ENCODE measurements at places on chromosomes 5 and 9. TPM values are rescaled to one million over a fixed set of nuclear protein-coding genes. Genes with fewer than 3 reads are reported as not detected.

DNA sequence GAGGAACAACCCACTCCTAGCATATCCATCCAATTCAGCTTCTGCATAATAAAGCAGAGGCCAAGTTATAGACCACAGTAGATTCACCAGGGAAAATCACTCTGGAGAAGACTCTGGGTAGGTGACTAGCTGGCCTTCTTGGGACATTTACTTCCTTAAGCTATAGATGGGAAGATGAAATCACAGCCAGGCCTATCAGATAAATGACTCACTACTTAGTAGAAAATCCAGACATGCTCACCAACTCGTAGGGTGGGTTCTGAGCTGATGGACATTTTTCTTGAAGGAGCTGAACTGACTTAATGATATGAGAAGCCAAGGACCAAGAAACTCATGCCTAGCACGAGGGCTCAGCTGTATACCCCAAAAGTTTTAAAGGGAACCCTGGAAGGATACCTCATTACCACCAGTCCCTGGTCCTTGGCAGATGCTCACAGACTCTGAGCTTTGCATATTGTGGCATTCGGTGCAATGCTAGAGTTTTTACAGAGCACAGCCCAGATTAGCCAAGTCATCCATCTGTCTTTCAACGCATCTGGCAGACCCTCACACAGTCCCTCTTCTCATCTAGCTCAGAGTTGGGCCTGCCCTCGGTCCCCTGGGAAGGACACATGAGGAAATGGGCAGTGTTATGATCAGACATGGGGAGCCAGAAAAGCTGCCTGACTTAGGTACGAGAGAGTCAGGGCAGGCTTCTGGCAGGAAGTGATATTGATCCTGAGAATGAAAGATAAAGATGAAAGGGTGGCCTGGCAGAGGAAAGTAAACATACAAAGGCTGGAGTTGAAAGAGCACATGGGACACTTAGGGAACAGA, 15.0 kb downstream of the ACSL6 start:
- no peak overlapping the region for H3K4me3 ChIP-seq
- H3K27me3 ChIP-seq, result no peaks in the 10 kb centered on the region
- DNase-seq, result no peak
- no peaks in the 10 kb centered on the region for H3K36me3 ChIP-seq
- no peak overlapping the region for H3K27ac ChIP-seq
- no peaks in the 10 kb centered on the region for H3K4me1 ChIP-seq

DNA sequence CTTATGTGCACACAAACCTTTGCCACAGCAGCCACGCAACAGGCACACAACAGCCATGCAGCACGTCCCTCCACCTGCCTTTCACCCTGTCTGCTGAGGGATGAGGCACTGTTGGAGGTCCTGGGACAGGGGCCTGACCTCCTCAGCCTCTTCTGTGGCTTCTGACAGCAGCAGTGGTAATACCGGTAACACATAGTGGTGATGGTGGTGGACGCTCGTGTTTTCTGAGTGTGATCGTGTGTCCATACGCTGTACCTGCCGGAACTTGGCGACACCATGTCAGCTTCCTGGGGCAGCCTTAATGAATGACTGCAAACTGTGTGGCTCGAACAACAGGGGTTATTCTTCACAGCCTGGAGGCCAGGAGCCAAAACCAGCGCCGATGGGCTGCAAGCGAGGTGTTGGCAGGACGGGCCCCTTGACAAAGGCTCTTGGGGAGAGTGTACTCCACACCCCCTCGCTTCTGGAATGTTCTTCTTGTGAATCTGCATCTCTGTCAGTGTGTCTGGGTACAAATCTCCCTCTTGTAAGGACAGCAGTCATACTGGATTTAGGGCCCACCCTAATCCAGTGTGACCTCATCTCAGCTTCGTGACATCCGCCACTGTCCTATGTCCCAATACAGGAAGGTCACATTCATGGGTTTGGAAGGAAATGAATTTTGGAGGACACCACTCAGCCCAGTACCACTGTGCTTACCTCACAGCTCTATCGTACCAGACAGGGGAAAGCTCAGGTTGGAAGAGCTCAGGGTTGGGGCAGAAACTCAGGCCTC, 55.3 kb upstream of the EXOC3 start:
- no peak for DNase-seq
- H3K27ac ChIP-seq, result no peak overlapping the region
- H3K36me3 ChIP-seq, result peaks cover 30% of the 10 kb centered on the region
- no peak overlapping the region for H3K4me3 ChIP-seq
- H3K27me3 ChIP-seq, result no peaks in the 10 kb centered on the region

DNA sequence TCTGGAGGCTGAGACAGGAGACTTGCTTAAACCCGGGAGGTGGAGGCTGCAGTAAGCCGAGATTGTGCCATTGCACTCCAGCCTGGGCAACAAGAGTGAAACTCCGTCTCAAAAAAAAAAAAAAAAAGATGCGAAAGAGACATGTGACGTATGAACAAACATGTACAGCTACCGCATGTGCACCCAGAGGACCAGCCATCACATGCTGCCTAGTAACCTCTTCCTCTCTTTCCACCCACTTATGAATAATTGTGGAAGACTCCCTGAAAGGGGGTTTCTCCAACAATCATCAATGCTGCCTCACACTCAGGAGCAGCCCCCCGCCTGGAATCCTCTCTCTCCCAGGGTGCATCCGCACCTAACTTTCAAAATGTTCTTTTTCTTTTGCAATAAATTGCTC, 2.2 kb downstream of the SARDH start:
- H3K4me3 ChIP-seq, result no peak overlapping the region
- DNase-seq, result no peak
- no peaks in the 10 kb centered on the region for H3K36me3 ChIP-seq
- no peaks in the 10 kb centered on the region for H3K4me1 ChIP-seq
- H3K27me3 ChIP-seq, result no peaks in the 10 kb centered on the region

DNA sequence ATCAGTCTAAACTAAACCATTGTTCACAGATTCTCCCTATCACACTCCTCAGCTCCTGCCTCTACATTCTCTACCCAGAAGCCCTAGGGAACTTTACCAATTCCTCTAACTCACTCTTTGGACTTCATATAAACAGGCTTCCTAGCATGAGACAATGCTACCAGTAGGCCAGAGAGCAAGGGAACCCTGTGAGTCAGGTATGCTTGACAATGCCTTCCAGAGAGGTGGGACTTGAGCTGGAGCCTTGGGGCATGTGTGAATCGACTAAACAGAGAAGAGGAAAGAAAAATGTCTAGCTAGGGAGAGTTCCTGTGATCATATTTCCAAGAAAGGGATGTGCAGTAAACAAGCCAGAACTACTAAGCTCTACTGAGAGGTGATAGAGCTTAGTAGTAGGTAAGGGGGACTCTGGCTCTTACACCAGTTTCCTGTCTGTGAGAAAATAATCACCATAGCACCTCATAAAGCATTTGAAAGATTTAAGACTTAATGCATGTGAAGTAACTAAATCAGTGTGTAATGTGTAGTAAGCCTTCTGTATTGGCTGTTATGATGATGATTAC, 6.4 kb upstream of the RFK start:
- H3K27me3 ChIP-seq, result no peaks in the 10 kb centered on the region
- H3K27ac ChIP-seq, result no peak overlapping the region
- H3K36me3 ChIP-seq, result no peaks in the 10 kb centered on the region
- no peak overlapping the region for H3K4me3 ChIP-seq

GRCh38 chr9:112868461-112868860, 22.2 kb downstream of the SLC46A2 start:
- H3K27ac ChIP-seq, result no peak overlapping the region
- peaks cover 26% of the 10 kb centered on the region for H3K4me1 ChIP-seq
- DNase-seq, result no peak
- no peaks in the 10 kb centered on the region for H3K27me3 ChIP-seq
- H3K4me3 ChIP-seq, result no peak overlapping the region

ZBTB26 gene
- 8.1 TPM for total RNA-seq

- H3K27ac ChIP-seq, result no peak overlapping the region
- no peak for DNase-seq
- H3K4me1 ChIP-seq, result no peaks in the 10 kb centered on the region
- peaks cover 3% of the 10 kb centered on the region for H3K27me3 ChIP-seq
Observed at GRCh38 chr9:34403554-34404380, 27.1 kb upstream of the MYORG start.

DNA sequence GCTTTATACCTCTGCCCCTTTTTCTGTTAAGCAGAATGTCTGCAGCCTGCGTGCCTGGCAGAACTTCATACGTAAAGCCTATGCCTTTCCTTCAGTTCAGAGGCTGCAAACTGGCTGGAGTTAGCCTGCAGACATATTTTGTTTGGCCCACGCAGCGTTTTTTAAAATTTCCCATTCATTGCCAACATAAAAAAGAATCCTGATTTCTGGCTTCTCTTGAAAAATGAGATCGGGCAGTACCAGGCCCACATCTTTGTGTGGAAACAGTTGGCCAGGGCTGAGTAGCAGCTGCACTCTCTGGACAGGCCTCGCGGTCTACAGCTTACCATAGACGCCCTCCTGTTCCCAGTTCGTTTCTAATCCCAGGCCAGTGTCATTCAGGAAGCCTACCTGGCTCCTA, 104.4 kb downstream of the SMARCA2 start:
- H3K4me3 ChIP-seq, result no peak overlapping the region
- no peak for DNase-seq
- no peaks in the 10 kb centered on the region for H3K27me3 ChIP-seq
- H3K4me1 ChIP-seq, result no peaks in the 10 kb centered on the region

DNA sequence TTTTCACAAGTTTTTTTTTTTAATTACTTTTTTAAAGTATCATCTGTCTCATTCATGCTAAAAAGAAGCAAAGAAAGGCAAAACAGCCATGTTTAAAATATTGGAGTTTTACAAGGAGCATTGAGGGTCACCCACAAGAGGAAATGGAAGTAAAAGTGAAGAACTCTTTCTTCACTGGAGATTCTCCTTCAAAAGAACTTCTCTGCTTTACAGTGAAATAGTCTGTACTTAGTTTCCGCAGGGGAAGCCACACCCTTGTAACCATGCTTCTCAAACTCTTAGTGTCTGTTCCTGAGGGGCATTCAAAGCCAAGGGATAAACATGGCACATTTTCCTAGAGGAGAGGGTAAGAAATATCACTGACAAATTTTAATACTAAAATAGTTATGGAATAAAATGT, 8.6 kb downstream of the C9orf72 start:
- H3K36me3 ChIP-seq, result no peaks in the 10 kb centered on the region
- no peak for DNase-seq
- peaks cover 10% of the 10 kb centered on the region for H3K4me1 ChIP-seq
- no peak overlapping the region for H3K27ac ChIP-seq

DNA sequence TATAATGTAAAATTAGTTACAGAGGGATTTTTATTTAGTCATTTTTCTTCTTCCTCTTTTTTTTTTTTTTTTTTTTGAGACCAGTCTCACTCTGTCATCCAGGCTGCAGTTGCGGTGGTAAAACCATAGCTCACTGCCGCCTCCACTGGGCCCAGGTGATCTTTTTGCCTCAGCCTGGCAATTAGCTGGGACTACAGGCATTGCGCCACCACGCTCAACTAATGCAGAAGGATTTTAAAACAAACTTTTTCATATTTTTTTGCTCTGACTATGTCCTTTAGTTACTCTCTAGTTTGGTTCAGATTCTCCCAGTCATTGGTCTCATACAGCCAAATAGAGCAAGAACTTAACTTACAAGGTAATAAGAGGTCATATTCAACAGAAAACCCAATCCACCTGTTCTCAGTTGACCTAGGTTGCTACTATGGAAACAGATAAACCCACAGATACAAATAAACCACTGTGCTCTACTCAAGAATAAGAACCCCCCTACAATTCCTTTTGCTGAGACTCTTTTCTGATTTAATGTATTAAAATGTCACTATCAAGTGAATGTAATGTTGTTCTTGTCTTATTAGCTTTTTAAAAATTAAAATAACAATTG, 50.1 kb upstream of the TTC39B start:
- no peaks in the 10 kb centered on the region for H3K4me1 ChIP-seq
- DNase-seq, result no peak
- H3K4me3 ChIP-seq, result no peak overlapping the region
- no peak overlapping the region for H3K27ac ChIP-seq
- H3K36me3 ChIP-seq, result no peaks in the 10 kb centered on the region

DNA sequence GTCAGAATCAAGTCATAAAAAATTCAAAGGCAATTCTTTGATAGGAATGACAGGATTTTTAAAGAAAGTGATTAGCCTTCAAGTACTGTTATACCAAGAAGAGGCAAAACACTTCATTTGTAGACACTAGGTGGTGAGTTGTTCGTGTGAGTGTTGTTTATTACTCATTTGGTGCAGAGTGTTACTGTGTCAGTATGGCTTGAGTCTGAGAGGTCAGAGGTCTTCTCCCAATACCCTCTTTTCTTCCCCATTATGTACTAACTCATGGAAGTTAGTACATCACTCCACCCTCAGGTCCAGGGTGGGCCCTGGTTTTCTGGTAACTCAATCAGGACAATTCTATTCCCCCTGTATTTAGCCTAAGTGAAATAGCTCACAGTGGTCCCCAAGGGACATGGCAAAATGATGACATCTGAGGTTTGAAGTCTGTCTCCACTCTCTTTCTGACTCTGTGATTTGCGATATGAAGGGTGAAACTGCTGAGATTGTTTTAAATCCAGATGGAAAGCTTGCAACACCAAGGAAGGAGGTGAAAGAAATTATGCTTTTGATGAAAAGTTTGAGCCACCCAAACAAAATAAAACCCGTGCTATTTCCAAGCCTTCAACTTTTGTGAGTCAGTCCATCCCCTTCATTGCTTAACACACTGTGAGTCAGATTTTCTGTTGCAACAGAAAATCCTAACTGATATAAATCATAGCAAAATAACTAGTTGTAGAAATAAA, 56.8 kb downstream of the NUDT12 start:
- H3K4me3 ChIP-seq, result no peak overlapping the region
- H3K4me1 ChIP-seq, result no peaks in the 10 kb centered on the region
- H3K36me3 ChIP-seq, result no peaks in the 10 kb centered on the region
- no peak overlapping the region for H3K27ac ChIP-seq
- DNase-seq, result no peak

OTULINL gene
- 4.7 TPM for total RNA-seq

SLC36A2 gene
- not detected for total RNA-seq

GABRB2 gene
- 0.56 TPM for total RNA-seq

- no peaks in the 10 kb centered on the region for H3K27me3 ChIP-seq
- no peak for DNase-seq
- peaks cover 21% of the 10 kb centered on the region for H3K36me3 ChIP-seq
- H3K4me1 ChIP-seq, result peaks cover 22% of the 10 kb centered on the region
- H3K4me3 ChIP-seq, result no peak overlapping the region
- no peak overlapping the region for H3K27ac ChIP-seq
Observed at GRCh38 chr5:420632-421286, 22.2 kb upstream of the EXOC3 start.

DNA sequence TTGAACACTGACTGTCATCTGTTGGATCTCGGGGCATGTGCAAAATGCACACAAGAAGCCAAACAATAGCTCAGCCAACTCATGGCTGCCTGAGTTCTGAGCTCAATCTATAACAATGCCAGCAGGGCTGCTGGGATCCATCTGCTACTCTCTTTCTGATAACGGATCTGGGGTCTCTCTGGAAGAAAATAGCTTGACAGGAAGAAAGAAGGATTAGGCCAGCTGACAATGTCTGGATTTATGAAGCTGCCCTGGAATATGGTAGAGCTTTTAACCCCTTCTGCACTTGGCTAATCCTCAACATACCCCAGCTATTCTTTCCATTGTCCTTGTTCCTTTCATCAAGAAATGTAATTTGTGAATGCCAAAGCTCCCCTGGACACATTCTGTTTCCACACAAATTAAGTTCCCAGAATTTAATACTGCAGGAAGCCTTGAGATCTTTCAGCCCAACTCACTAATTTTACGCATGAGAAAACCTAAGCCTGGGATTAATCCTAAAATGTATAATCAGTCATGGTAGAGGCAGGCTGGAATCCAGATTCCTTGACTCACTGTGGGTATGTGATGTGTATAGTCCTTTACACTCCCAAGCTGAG, 62.7 kb upstream of the PCA3 start:
- no peaks in the 10 kb centered on the region for H3K27me3 ChIP-seq
- no peak for DNase-seq
- no peak overlapping the region for H3K27ac ChIP-seq

All from GM12878 (cell line).